Sigmoid colon (tissue), 7 donors: ENCODE measurements at places on chromosomes 1 and 21. TPM values are rescaled to one million over a fixed set of nuclear protein-coding genes. Genes with fewer than 3 reads are reported as not detected.

- peak; percentile 91 for DNase-seq
Measured at GRCh38 chr1:156128654-156129597, 14.4 kb downstream of the LMNA start.

The KRTAP21-1 gene
- polyA plus RNA-seq: not detected

DNA sequence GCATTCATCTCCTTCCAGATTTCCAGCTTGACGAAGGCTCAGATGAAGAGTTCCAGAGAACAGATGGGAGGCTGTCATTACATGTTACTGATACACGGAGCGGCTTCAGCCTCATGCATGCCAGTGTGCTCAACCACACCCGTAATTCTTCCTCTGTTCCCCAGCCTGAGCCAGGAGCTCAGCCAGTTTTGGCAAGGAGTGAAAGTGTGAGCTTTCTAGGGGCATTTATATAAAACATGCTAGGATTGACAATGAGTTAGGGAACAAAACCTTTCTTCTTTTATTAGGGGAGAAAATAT lies 290.4 kb upstream of the PLXNA2 start:
- no peak for DNase-seq

The PBXIP1 gene
- polyA plus RNA-seq: 66.2 TPM

- DNase-seq: no peak
Measured at GRCh38 chr1:15051882-15052528, 101.5 kb upstream of the TMEM51 start.

GRCh38 chr1:233668725-233669294 lies 54.9 kb downstream of the KCNK1 start:
- DNase-seq: no peak

DNA sequence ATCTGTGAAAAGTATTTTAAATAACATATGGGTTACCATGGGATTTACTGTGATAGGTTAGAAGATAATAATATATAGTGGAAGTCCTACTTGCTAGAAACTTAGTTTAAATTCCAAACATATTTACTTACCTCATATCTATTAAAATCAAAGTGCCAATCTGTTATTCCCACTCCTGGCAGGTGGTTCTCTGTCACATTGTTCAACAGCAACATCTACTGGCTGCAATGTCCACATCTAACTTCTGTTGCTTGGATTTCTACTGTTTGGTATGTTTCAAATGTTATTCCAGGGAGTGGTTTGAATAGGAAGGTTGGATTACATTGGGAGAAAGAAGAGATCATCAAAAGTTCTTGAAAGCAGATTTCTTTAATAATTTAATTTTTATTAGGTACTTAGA lies 122.5 kb upstream of the NCAM2 start:
- DNase-seq: no peak

The YBEY gene
- polyA plus RNA-seq: 30.3 TPM

DNA sequence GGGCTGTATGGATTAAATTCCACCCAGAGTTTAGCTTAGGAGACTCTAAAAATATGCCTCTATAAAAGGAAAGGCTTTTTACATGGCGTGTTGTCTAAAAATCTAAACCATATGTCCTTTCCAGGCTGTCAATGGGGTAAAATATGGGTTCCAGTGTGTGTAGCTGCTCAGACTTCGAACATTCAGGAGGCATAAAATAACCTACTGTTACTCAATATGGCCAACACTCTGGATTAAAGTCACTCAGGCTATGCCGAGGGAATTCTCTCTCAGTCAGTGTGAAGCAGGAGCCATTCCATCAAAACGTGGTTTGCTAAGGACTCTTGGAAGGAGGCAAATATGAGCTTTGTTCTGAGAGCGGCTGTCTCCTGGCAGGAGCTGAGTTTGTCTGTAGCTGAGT lies 135.3 kb downstream of the RUNX1 start:
- no peak for DNase-seq

DNA sequence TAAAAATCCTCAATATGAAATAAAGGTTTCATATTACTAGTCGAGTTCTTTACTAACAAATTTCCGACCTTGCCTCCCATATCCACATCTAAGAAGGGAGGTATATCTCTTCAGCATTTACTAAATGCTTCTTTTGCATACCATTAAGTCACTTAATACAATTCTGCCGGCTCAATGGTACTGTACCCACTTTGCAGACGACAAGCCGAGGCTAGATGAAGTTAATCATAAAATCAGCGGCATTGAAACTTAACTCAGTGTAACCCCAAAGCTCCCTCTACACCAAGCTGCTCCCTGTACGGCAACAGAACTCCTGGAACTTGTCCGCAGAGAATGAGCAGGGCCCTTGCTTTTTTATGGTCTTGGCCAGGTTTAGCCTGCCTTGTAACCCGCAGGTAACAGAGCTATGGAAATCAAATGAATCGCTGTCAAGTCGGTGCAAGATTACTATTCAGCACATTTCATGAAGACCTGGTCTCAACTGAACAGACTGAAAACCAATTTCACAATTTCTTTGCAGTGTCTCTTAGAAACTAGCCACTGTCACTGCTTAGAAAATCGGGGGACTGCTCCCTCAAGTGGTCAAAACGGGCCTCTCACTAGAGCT lies 738 bp downstream of the INTS7 start:
- no peak for DNase-seq

DNA sequence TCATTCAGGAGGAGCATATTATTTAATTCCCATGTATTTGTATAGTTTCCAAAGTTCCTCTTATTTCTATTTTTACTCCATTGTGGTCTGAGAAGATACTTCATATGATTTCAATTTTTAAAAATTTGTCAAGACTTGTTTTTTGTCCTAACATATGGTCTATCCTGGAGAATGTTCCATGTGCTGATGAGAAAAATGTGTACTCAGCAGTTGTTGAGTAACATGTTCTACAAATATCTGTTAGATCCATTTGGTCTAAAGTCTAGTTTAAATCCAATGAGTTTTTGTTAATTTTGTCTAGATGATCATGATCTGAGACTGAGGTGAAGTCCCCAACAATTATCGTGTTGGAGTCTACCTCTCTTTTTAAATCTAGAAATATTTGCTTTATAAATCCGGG lies 14.5 kb downstream of the PSMG1 start:
- DNase-seq: no peak

- DNase-seq: no peak
Measured at GRCh38 chr1:13617773-13618172, 34.1 kb downstream of the PDPN start.

DNA sequence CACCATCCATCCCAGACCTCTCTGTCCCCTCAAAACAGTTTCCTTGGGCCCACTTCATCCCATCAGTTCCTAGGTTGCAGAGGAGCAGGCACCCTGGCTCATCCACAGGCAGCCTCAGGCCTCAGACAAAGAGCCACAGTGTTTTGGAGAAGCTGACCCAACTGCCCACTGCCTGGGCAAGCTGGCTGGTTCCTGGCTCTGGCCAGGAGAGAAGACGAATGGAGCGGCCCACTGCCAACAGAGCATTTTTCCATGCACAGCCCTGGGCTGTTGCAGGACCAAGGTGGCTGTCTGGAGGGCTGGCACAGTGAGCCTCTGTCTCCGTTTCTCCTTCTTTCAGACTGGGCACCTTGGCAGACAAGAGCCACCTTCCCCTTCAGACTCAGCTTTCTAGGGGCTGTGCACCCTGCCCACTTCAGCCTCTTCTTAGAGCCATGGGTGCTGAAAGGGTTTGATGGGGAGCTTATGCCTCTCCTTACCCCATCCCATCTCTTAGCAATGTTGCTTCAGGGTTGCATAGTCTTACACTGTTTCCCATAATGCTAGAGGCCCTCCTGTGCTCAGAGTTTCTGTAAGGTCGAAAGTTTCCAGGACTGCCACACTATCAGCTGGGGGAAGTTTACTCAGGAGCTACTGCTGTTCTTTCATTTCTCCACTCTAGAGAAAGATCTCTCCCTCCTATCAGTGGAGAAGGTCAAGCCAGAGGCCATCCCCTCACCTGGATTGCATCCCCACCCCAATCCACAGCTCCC lies 973 bp downstream of the FMOD start:
- DNase-seq: no peak

The LCE1A gene
- polyA plus RNA-seq: not detected

DNA sequence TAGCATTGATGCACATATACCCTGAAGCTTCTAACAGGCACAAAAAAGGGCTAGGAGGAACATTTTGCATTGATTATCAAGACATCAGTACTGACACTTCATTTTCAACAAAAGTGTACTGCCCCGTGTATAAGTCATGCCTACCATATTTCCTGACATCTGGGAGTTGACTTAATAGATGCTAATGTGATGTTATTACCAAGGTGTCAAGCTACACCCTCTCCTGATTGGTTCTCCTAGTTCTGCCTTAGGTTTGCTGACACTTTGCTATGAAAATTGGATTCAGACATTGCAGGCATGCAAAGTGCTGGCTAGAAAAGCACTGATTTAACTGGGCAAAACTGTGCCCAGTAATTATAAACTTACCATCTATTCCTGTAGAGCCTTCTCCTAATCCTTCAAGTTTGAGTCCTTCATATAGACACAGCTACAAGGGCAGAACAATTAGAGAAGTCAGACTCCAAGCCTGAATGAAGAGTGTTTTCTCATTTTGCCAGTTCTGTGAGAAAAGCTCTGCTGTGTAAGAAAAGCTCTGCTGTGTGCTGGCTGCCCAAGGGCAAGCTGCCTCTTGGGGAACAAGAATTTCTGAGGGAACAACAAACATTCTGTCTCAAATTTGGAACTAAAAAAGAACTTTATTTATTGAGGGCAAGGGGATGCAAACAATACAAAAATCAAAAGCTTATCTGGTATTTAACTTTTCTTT lies 11.2 kb downstream of the S100A10 start:
- no peak for DNase-seq

DNA sequence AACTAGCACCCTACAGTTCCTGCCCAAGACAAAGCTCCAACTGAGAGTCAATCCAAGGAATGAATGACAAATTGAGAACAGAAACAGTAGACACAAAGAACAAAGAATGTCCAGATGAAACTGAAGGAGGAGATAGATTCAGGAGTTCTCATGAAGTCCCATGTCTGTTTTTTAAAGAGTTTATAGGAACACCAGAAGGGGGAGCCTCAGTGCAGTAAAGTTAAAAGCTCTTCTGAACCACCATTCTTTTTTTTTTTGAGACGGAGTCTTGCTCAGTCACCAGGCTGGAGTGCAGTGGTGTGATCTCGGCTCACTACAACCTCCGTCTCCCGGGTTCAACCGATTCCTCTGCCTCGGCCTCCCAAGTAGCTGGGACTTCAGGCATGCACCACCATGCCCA lies 323.6 kb downstream of the MRPL39 start:
- no peak for DNase-seq

The CCDC17 gene
- polyA plus RNA-seq: 2.3 TPM

- DNase-seq: no peak
Measured at GRCh38 chr1:170073893-170074249, 624 bp downstream of the KIFAP3 start.

GRCh38 chr1:53971718-53972117 lies 25.6 kb downstream of the LRRC42 start:
- no peak for DNase-seq

The AMY1B gene
- polyA plus RNA-seq: not detected

- DNase-seq: no peak
Measured at GRCh38 chr21:36852293-36852692, 114.2 kb downstream of the HLCS start.

DNA sequence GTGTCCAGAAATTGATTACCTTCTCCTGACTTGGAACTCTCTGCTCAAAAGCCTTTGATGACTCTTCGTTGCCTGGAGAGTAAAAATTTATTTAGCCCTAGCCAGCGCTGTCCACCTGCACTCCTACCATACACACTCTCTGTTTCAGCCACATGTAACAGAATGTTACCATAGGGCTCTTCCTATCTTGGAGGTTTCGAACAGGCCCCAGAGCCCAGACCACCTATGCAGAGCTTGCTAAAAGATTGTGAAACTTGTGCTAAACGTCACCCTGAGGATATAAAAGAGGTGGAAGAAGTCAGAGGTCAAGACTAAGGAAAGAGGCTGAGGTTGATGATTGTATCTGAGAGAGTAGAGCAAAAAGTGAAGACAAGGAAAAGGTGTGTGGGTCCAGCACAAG lies 237.0 kb upstream of the HOOK1 start:
- DNase-seq: no peak

DNA sequence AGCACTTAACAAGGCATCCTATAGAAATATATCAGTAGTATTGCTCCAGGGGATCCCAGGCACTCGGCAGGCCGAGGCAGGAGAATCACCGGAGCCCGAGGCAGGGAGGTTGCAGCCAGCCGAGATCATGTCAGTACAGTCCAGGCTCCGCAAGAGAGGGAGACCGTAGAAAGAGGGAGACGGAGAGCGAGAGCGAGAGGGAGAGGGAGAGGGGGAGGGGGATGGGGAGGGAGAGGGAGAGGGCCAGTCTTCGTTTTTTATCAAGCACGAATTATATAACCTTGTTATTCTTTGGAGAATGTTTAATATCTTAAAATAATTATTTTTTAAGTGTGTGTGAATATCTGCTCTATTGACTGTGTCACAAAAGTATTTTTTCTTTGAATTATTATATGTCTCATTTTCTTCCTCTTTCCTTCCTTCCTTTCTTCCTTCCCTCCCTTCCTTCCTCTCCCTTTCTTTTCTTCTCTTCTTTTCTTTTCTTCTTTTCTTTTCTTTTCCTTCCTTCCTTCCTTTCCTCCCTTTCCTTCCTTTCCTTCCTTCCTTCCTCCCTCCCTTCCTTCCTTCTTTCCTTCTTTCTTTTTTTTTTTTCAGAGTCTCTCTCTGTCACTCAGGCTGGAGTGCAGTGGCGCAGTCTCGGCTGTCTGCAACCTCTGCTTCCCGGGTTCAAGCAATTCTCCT lies 233.7 kb downstream of the SRGAP2C start:
- DNase-seq: no peak

DNA sequence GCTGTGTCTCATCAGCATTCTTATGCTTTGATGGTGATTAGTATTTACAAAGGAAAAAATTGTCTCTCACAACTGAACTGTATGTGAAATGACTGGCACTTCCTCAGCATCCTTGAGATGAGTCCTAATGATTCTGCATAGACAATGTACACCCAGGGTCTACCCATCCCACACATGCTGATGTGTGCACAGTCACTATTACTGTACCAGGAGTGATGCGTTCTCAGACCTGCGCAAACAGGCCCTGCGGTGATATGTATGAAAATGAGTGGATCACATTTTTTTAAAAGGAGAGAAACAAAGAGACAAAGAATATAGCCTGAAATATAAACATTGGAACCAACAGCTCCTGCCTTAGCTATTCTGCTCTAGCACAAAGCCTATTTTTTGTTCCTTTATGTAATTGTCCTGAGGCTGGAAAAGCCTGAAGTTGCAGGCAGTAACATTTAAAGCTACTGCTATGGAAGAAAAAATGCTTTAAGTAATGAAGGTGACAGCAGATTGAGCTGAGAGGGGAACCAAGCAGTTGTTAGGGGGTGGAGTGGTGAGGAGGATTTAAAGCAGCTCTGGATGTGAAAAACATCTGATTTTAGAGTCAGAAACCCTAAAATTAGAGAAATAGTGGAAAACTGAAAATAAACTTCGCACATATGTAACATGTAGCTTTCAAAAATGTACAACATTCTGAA lies 5.5 kb downstream of the RCAN1 start:
- DNase-seq: no peak
